ENCODE measurements at places on chromosomes 3 and 15.
A peak's percentile ranks its signal among the peaks of the same experiment; 100 is the strongest.

- DNase-seq: no peak
Observed at GRCh38 chr15:85658816-85659215, 135.9 kb downstream of the KLHL25 start.

DNA sequence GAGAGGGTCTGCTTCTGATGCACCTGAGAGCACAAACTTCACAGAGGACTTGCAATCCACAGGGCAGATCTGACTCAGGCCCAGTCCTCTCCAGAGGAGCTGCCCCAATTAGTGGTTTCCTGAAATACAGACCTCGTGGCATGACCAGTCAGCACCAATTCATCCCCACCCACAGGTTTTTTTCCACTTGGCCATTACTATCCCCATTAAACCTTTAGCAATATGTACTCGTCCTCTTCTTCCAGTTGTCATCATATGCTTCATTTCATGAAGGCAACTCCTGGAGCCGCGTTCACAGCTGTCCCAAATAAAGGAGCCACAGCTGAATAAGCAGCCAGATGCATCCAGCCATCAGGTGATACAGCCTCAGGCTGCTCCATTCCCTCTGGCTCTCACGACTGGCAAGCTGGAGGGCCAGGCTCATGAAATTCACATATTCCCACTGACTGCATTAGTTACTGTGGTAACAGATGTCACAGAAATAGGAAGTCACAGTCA, 163.1 kb downstream of the FMN1 start:
- no peak for DNase-seq

GRCh38 chr3:50950591-50950990, 275.9 kb downstream of the DOCK3 start:
- no peak for DNase-seq

DNA sequence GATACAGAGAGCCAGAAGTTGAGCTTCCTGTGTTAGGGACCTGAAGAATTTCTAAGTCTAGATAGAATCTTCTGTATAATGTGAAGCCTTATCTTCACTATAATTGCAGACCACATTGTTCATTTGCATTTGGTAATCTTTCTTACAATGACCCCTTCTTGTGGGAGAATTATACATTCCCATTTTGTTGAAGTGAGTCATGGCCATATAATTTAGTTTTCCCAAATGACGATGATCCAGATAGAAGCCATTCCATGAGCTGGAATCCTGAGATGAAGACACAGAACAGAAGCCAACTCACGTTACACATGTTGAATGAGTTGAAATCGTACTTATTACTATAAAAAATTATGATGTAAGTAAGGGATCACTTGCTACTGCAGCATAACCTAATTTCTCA, 187.8 kb downstream of the TUSC7 start:
- no peak for DNase-seq

DNA sequence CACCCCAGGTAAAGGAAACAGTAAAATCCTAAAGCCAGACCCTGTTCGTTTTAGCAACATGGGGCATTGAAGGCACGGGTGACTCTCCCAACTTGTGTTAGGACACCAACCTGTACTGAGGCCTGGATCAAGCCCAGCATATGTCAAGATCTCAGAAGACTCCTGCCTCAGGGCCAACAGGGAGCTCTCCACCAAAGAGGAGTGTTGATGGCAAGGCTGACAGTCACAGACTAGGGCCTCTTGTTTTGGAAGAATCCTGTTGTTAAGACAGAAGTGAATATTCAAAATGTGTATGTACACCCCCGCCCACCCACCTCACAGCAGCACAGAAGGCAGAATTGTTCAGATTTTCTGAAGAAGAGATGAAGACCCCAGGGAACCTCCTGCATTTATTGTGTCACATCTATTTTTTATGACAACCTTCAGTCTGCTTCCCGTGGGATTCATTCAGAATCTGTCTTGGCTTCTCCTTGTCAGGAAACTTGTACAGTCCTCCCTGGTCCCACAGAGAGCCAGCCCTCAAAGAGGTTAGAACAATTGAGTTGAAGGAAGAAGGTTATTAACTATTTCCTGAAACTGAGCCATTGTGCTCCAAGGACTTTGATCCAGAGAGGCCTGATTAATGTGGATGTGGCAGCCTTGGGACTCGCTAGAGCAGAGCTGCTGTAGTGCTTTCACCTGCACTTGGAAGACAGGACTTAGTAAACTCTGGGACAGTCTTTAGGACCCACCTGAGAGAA, 61.7 kb upstream of the PLXNA1 start:
- DNase-seq: no peak

DNA sequence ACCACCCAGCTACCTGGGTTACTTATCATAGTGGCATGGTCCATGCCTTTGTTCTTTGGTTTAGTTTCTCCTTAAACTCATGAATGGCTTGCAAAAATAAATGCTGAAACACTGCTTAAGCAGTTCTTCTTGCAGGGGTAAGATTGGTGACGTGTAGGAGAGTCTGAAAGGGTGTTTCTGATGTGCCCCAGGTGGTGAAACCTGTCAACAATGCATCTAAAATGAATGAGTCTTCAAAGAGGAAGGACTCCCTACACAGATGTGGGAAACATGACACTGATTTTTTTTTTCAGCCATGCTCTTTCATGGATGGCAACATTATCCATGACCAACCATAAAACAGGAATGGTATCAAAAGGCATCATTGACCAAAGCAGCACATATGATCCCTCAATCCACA, 72.0 kb downstream of the KCNH8 start:
- DNase-seq: no peak

- no peak for DNase-seq
Observed at GRCh38 chr3:36965440-36965839, 20.6 kb upstream of the TRANK1 start.

DNA sequence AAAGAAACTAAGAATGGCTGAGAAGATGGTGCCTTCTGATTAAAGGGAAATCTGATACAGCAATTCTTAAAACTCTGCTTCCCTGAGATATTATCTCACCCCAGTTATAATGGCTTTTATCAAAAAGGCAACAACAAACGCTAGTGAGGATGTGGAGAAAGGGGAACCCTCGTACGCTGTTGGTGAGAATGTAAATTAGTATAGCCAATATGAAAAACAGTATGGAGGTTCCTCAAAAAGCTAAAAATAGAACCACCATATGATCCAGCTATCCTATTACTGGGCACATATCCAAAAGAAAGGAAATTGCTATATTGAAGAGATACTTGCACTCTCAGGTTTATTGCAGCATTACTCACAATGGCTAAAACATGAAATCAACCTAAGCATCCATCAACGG, 65.1 kb downstream of the GOLIM4 start:
- DNase-seq: no peak

DNA sequence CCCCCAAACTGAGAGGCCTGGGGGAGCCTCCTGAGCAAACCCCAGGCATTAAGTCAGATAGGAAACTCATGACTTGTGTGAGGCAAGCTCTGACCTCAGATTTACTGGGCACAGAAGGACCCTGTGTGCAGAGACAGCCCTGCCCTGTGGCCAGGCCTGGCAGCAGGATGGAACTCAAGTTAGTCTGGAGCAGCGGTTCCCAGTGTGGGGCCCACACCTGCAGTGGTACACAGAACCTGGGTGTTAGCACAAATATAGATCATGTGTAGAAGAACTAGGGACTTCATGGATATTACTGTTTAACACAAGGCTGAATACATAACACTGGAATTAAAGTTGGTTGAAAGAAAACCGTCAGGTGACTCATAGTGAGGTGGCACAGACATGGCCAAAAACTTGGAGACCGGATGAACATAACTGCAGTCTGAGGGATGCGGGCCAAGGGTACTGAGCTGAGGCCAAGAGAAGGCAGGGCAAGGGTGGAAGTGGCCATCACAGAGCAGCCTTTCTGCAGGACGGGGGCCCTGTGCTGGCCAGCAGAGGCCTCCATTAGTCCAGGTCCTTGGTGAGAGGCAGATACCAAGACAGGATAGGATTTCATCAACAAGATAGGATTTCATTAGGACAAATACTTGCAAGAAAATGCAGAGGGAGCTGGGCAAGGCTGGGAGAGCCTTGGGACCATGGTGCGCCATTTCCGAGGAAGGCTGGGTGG, 40.9 kb downstream of the IRAK2 start:
- peak; percentile 73 for DNase-seq

DNA sequence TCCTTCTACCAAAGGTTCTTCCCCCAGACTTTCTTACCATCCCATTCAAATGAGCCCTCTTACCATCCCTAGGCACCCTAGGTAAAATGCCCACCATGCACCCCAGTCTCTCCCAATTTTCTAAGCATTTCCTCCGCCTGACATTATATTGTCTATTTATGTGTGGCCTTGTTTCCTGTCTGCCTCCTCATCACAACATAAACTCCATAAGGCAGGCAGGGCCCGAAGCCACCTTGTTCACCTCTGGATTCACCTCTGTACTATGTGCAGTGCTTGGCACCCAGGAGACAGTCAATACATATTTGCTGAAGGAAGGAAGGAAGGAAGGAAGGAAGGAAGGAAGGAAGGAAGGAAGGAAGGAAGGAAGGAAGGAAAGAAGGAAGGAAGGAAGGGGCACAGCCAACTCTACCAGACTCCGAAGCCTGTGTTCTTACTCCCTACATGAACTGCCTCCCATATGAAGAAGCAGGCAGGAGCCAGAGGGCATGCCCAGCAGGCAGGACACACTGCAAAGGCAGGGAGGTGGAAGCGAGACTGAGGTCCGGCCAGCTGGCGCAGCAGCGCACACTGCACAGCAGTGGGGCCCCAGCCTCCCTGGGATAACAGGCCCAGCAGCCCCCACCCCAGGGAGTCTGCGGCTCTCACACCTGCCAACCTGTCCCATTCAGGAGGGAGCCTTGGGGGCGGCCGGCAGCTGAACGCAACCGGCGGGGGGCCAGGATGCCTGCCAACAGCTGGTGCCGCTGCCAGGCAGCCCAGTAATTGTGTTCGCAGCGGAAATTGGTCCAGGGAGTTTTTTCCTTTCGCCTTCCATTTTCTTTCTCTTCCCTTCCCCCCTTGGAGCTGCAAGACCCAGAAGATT, 106.0 kb upstream of the LINGO1 start:
- DNase-seq: no peak

GRCh38 chr3:118882353-118882947, 152.2 kb downstream of the IGSF11 start:
- peak; percentile 28 for DNase-seq

DNA sequence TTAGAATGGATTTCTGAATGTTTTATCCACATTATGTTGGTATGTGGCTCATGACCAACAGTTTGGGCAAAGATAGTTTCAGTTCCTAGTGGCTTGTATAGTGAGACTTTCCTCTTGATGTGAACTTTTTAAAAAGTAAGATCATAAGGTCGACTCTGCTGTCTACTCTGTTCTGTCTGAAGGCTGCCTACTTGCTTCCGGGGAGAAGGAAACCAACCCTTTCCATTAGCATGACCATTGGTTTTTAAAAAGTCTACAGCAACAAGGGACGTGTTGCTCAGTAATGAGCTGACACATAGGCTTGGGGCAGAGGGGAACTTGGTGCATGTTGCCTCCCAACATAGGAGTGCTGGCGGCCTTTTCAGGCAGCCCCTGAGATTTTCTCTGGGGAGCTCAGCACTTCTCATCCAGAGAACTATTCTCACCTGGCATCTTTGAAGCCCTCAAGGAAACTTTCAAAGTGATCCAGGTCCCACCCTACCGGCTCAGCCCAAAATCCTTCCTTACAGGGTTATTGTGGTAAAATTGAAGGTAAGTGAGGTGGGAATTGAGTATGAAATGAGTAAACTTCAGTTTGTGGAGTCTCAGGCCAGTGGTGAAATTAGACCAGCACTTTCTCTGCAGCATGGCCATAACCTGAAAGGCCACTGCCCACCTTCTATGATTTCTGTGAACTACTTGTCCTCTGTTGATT, 30.6 kb downstream of the PSMD6 start:
- DNase-seq: no peak

DNA sequence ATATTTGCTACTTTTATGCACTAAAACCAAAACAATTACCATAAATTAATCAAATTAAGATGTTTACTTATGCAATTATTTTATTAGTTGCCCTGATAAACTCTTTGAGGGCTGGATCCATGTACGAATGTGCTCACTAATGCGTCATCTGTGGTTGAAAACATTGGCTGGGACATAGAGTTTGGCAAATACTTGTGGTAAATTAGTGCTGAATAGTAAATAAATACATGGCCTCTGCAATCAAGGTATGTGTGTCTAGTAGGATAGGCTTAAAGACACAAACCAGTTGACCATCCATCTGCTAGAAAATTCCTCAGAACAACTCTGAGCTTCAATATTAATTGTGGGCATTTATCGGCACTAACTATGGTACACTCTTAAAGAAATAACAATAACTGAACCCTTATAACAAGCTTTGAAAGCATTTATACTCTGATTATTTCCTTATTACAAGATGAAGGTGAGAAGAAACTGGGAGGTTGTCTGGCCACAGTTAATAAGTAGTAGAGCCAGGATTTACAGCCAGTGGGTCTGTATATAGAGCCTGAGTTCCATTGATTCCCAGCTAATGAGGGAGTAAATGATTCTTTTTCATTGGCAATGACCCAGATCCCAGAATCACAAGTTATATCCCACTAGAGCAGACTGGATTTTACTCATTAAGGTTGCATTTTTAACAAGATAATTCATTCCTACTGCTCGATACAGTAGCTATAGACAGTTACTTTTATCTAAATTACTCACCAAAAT, 169.5 kb upstream of the CNTN6 start:
- no peak for DNase-seq

DNA sequence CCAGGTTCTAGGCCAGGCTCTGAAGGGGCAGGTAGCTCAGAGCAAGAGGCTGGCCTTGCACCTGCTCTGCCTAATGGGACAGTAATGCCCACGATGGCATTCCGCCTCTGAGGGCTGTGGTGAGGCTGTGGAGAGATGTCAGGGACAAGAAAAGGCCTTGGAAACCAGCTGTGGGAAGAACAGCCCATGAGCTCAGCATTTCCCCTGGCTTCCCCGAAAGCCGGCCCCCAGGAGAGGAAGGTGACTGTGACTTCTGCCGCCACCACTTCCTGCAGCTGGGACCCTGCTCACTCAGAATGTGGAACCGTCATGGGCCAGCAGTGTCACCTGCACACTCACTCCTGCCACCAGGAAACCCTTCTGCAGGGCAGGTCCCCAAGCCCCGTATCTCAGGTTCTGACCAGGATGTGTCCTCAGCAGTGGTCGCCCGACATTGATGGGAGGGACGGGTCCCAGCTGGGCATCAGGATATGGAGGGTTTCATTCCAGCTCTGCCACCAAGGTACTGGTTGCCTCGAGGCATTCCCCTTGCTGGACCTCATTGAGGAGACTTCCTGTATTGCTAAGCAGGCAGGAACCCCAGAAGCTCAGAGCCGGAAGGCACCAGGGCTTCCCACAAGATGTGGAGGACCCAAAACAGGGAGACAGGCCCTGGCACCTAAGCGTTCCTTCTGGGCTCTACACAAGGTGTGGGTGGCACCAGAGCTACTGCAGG, 30.7 kb downstream of the SEMA7A start:
- DNase-seq: no peak

- DNase-seq: no peak
Observed at GRCh38 chr3:69143612-69144011, 21.2 kb upstream of the LMOD3 start.

GRCh38 chr15:90883526-90883975, 753 bp upstream of the FES start:
- DNase-seq: no peak

- DNase-seq: no peak
Observed at GRCh38 chr3:4224331-4224730, 78.8 kb upstream of the SETMAR start.

- DNase-seq: no peak
Observed at GRCh38 chr3:24060055-24060454, 115.0 kb downstream of the NR1D2 start.

Measured in HTR-8/SVneo (cell line).